ENCODE measurements at places on chromosomes 2 and 18. TPM values are rescaled to one million over a fixed set of nuclear protein-coding genes. Genes with fewer than 3 reads are reported as not detected.

Gene PLEKHH2
- total RNA-seq = 3.7 TPM

Gene HOXD9
- 0.12 TPM for total RNA-seq

Gene AGBL5
- total RNA-seq = 13.1 TPM

Gene CD28
- 0.21 TPM for total RNA-seq

Gene PRSS56
- total RNA-seq = not detected

Gene PLB1
- 0.16 TPM for total RNA-seq

DNA sequence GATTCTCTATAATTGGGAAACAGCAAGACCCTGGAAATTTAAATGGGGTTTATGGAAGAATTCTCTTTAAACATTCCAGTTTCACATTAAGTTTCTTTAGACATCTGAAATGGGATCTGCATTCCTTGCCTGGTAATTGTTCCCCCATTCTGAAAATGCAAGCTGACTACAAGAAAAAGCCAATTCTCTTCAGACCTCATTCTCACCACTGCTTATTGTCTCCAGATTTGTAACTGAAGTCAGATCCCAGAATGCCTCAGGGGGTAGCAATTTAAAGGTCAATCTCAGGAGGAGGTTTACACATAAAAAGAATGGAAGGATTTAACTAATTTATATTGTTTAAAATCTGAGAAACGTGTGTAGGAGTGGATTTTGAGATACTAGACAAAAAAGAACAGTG, 41.2 kb downstream of the COL3A1 start:
- no peak for DNase-seq

DNA sequence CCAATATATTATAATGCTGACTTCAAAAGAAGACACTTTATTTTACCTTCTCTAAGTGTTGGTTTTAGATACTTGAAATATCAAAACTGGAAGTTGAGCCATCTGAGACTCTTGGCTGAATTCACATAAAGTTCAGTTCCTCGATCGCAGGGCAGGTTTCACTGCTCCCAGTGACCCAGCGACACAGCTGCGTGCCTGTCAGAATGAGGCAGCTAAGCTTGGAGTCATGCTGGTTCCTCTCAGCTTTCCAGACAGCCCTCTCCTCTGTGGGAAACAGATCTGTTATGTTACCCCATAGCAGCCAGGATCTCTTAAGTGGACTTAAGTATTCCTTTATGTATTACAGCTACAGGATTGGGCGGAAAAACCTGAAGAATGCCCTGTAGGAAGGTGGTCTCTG, 142.8 kb upstream of the ALPP start:
- DNase-seq = no peak

DNA sequence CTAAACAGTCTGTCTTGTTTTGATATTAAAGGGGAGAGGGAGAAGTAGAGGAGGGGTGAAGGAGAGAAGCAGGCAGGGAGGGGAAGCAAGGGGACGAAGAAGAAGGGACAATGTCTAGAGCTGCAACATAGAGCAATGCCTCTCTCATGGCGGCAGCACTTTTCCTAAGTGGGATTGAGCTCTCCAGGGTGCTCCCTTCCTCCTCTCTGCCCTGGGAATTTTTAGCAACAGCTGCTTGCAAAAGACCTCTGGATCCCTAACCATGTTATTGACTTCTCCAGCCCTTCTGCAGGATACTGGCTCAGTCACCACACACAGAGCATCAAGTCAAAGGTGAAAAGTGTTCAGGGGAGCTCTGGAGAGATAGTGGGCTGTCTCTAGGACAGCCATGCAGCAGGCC, 734.9 kb downstream of the EPHA4 start:
- DNase-seq = no peak

- no peak for DNase-seq
Measured at GRCh38 chr2:15201009-15201408, 360.1 kb downstream of the NBAS start.

- peak; percentile 69 for DNase-seq
Measured at GRCh38 chr18:72867746-72868584, at the start of gene NETO1. TSS of gene NETO1 (minus strand) at chr18:72867987. CDS start at chr18:72867291, 696 bp downstream.

DNA sequence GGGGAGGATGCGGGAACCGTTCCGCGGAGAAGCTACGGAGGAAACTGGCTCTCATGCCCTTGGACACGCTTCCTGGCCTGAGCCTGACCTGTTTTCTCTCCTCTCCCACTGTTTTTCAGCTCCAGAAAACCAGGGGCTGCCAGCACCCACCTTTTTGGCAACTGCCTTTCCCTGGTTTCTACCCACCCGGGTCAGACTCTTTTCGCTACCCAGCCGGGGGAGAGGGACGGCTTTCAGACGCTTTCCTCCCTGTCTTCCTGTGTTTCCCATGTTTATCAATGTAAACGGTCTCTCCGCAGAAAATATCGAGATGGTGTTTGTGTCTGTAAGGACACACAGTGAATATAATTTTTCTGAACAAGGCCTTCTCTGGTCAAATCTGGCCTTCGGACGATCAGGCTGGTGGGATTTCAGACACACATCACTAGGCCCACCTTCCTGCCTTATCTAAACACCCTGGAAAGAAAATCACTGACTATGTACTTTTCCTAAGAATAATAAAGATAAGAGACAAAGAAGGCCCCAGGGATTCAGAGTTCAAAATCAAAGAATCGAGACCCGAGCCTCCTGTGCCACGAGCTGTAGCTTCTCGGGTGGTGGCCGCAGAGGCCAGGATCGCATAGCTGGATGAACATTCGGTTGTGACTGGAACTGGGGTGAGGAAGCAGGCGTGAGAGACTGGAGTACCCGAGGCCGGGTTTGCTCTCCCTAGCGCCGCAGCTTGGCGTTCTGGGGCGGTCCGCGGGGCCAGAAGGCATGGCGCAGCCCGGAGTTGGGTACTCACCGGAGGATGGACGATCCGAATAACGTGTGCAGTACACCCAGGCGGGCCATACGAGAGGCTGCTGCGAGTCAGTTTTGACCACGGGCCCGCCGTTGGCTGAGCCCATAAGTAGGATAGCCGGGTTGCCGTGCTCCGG, 1.7 kb downstream of the EN1 start:
- DNase-seq = no peak

GRCh38 chr2:98180456-98180855, 93.5 kb downstream of the VWA3B start:
- DNase-seq = no peak

DNA sequence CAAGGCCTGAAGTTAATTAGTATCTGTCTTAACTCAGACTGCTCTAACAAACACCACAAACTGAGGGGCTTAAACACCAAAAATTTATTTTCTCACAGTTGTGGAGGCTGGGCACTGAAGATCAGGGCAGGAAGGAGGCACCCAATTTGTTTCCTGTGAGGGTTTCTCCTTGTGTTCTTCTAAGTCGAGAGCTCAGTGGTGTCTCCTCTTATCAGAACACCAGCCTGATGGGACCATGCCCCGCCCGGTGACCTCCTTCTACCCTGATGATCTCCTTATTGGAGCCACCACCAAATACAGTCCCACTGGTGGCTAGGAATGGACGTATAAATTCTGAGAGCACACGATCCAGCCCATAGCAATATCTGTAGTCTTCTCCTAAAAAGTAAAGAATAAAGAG, 20.5 kb downstream of the TMEM18 start:
- DNase-seq = no peak

- DNase-seq = no peak
Measured at GRCh38 chr2:207791579-207792243, 22.0 kb upstream of the FZD5 start.

- no peak for DNase-seq
Measured at GRCh38 chr2:25976983-25977741, 5.1 kb downstream of the KIF3C start.

- no peak for DNase-seq
Measured at GRCh38 chr2:4278392-4278791, 575.0 kb downstream of the DCDC2C start.

DNA sequence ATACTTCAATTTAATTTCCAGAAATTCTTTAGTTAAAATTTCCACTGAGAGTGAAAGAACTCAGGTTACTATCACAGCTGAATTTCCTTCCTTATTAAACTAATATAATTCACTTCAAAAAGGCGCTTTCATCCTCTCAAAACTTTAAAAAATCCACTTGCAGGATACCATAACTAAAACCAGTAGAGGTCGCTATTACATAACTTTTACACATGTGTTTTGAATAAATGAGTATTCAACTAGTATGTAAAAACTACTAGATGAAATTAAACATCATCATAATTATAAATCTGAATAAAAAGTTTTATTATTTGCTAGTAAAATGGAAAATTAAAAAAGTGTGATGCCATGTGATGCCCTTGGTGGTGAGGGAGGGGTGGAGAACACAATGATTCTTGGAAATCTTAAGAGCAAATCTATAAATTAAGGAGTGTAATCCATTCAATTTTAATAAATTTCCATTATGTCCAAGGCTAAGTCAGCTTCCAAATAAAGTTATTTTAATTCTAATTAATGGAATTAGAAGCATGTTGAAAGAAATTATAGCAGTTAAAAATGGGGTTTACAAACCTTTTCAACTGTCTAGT, 61.4 kb downstream of the SOS1 start:
- no peak for DNase-seq

- DNase-seq = no peak
Measured at GRCh38 chr2:17752246-17752645, 1.4 kb downstream of the SMC6 start.

DNA sequence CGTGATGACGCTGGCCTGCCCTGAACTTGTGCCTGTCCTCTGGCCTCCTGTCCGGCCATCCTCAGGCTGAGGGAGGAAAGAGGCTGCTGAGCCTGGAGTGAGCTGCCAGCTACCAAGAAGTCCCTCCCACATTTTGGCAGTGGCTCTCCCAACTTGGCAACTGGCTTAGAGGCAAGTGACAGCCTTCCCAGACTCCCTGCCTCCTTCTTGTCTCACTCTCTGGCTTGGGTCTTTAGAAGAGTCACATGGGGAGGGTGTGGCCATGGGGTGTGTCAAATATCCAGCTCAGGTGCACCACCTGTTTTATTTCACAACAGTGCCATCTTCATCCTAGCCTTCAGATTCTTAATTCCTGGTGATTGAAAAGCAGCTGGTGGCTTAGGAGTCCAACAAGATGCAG, 222.9 kb downstream of the PRKCE start:
- DNase-seq = peak; percentile 92

GRCh38 chr2:20525041-20526035, 78.5 kb downstream of the RHOB start:
- no peak for DNase-seq

- no peak for DNase-seq
Measured at GRCh38 chr2:148981324-148981723, 57.2 kb upstream of the LYPD6B start.

GRCh38 chr2:68387408-68388350, 22.6 kb downstream of the PLEK start:
- no peak for DNase-seq

GRCh38 chr2:74441170-74441689, 507 bp downstream of the RTKN start:
- no peak for DNase-seq

DNA sequence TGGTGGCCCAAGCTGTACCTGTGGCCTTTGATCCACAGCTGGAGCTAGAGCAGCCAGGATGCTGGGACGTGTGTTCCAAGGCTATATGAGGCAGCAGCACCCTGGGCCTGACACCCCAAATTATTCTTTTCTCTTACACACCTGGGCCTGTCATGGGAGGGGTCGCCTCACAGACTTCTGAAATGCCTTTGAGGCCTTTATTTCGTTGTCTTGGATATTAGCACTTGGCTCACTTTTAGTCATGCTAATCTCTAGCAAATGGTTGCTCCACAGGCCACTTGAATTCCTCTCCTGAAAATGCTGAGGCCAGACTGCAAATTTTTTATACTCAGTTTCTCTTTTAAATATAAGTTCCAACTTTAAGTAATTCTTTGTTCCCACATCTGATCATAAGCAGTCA, 22.0 kb upstream of the IL1R2 start:
- no peak for DNase-seq

- DNase-seq = no peak
Measured at GRCh38 chr2:20771299-20771698, 51.6 kb downstream of the LDAH start.

- no peak for DNase-seq
Measured at GRCh38 chr2:120226316-120226715, 3.1 kb upstream of the TMEM185B start.

- no peak for DNase-seq
Measured at GRCh38 chr2:30583204-30583749, 136.2 kb downstream of the LCLAT1 start.

- no peak for DNase-seq
Measured at GRCh38 chr18:50138181-50139064, 56.5 kb downstream of the MYO5B start.

- no peak for DNase-seq
Measured at GRCh38 chr2:12665334-12665733, 51.4 kb upstream of the TRIB2 start.

DNA sequence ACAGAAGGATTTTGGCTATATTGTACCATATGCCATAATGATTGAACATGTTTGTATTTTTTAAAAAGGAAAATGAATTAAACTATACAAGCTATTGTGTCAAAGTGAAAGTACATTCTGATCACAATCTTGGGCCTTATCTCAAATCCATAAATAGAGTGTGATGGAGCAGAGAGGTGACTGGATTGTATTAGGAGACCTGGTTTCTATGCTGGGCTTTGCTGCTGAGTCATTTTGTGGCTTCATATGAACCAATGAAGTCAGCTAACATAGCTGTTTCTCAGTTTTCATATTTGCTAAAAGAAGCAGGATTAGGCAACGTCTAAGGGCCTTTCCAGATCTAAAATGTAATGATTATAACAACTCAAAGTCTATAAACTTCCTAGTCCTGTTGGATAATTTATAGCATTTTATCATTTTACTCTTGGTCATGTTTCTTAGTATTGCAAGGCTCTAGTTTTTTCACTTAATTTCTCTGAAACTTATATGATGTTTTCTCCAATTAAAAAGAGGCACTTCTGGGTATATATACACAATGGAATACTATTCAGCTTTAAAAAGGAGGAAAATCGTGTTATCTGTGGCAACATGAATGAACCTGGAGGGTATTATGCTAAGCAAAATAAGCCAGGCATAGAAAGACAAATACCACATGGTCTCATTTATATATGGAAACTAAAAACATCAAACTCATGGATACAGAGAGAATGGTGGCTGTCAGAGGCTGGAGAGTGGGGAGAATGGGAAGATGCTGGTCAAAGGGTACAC, 112.3 kb downstream of the MEP1B start:
- DNase-seq = no peak

DNA sequence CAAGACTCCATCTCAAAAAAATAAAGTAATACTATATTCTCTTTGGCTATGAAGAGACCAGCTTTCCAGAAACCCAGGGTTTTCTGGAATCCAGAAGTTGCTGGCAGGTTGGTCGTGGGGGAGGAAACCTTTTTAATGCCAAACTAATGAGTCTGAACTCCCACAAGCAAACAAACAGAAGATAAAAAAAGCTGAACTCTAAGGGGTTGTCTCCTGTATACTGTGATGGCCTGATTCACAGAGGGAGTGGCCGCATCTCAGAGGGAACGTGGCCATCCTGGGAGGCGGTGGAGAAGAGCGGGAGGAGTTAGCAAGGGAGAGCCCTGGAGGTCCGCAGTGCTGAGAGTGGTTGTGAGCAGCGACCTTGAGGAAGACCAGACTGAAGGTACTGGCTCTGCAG, 36.1 kb downstream of the LIMS1 start:
- no peak for DNase-seq

DNA sequence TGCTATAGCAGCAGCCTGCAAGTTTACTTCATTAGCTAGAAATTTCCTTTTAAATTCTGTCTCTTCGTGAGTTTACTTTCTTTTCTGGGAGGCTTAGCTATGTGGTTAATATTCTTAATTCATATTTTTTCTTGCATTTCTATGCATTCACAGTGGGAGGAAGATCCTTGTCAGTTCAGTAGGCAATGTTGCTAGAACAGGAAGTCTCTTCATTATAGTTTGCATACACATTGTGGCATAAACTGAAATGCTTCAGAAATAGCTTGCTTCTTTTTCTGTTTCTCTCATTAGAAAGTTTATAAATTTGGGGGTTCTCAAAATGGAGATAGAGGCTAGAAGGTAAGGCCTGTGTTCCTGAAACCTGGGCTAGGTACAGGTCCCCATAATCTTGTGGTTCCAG, 8.1 kb upstream of the ARHGAP15 start:
- no peak for DNase-seq

All from pancreas (tissue), 10 donors.